T-helper 17 cell (primary cell): ENCODE measurements at places on chromosomes 3 and 15.

- DNase-seq = no peak
Observed at GRCh38 chr3:151305060-151305774, 11.4 kb downstream of the GPR87 start.

DNA sequence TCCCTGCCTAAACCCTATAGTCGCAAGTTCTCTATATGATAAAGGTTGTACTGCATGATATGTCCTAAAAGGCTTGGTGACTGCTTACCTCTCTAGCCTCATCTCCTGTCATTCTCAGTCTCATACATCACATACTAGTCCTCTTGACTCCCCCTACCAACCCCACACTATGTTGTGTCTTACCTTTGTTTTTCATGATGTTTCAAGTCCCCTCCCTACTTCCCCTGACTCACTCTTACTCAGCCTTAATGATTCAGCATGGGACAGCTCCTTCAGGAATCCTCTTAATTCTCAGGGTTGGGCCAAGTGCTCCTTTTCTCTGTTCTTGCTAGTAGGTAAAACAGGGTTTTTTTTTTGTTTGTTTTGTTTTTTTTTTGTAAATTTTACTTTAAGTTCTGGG lies 49.6 kb downstream of the SLMAP start:
- no peak for DNase-seq

DNA sequence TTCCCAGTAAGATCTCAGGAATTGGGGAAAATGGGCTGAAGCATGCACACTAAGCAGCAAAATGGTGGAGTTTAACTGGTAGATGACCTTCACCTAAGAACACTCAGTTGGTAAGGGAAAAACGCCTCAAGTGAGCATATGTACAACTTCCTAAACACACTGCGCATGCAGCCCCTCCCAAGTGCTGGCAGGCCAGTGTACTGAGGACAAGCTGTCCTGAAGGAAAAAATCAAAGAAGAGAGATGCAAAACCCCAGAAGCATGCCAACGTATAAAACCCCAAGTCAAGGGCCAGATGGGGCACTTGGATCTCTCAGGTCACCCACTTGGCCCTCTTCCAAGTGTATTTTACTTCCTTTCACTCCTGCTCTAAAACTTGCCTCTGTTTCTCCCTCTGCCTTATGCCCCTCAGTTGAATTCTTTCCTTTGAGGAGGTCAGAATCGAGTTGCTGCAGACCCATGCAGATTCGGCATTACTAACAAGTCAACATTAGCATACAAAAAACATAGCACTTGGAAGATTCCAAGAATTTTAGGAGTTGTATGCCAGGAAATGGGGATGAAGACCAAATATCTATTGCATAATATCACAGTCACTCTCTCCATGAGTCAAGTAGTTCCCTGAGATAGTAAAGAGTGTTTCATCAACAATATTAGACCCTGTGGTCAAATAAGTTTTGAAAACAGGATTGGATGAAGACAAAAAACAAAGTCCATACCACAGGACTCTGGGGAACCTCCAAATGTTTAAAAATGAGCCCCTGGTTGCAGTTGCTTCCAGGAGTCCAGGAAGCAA lies 10.8 kb upstream of the FYCO1 start:
- no peak for DNase-seq

DNA sequence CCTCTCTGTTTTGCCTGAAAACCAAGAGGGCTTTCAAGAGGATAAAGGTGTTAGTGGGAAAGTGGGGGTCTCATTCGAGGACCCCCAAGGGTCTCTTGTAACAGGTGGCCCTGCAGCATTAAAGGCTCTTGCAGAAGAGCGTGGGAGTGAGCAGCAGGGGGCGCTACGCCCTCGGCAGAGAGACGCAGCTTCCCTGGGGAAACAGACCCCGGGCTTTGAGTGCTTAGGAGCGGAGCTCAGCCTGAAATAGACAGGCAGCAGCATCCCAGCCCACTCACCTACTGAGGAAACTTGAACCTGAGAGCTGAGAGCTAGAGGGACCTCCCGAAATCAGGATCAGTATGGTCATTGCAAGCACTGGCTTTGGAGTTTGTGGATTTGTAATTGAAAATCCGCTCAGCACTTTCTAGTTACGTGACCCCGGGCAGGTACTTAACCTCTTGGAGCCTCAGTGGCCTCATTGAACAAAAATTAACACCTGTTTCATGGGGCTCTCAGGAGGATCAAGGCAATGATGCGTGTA lies 25.7 kb downstream of the RPLP1 start:
- DNase-seq = peak; percentile 34

- no peak for DNase-seq
Observed at GRCh38 chr15:85027033-85027380, 45.4 kb downstream of the PDE8A start.

GRCh38 chr15:43241100-43241499 lies 20.3 kb upstream of the EPB42 start:
- DNase-seq = no peak

DNA sequence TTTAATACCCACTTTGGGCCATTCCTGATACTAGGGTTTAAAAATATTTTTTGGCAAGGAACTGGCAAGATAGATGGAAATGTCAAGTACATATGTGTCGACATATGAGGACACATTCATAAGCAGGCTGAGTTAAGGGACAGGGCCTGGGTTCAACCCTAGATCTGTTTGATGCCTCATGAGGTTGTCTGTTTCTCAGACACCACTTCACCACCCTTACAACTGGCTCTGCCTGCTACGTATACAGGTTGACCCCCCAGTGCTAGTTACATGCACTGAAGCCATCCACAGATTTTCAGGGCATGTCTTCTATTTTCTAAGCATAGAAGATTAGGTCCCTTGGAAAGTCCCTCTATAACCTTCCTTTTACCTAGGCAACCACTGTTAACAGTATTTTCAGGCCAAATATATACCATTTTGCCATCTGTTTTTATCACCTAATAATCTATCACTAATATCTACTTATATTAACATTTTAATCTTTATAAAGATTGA lies 296.7 kb downstream of the PLCL2 start:
- no peak for DNase-seq

GRCh38 chr3:30124435-30125370 lies 481.7 kb upstream of the TGFBR2 start:
- DNase-seq = no peak

DNA sequence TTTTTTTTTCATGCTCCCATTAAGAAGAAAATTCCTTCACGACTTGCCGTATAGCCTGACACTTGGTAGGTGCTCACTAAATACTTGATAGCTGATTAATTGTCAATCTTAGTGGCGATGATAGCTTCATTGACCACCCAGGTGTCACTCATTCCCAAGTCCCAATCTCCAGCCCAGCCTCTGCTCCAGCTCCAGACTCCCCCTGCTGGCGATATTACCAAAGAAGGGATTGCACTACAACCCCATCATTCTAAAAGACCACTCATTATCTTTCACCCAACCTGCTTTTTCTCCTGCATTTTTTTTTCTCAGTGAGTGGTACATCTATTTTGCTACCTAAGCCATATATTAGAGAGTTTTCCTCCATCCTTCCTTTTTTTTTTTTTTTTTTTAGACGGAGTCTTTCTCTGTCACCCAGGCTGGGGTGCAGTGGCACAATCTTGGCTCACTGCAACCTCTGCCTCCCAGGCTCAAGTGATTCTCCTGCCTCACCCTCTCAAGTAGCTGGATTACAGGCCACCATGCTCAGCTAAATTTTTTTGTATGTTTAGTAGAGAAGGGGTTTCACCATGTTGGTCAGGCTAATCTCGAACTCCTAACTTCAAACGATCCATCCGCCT lies 19.5 kb upstream of the COMMD2 start:
- peak; percentile 10 for DNase-seq

DNA sequence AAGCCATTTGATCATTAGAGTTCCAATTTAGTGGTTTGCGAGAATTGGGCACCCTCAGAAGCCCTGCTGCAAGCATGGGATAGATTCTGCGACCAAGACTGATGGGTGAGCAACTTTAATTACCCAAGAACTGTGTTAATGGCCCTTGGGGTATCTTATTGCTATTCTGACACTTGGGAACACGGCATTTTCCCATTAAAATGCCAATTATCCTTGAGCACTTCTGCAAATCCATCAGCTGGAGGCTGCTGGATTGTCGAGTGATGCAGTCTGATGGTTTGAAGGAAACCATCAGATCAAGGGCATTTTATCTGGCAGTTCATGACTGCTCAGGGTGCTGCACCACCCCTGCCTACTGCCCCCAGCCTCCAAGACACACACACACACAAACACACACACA lies 183.6 kb upstream of the PROK2 start:
- DNase-seq = no peak

GRCh38 chr15:70512772-70513362 lies 250.5 kb downstream of the UACA start:
- DNase-seq = peak; percentile 22

DNA sequence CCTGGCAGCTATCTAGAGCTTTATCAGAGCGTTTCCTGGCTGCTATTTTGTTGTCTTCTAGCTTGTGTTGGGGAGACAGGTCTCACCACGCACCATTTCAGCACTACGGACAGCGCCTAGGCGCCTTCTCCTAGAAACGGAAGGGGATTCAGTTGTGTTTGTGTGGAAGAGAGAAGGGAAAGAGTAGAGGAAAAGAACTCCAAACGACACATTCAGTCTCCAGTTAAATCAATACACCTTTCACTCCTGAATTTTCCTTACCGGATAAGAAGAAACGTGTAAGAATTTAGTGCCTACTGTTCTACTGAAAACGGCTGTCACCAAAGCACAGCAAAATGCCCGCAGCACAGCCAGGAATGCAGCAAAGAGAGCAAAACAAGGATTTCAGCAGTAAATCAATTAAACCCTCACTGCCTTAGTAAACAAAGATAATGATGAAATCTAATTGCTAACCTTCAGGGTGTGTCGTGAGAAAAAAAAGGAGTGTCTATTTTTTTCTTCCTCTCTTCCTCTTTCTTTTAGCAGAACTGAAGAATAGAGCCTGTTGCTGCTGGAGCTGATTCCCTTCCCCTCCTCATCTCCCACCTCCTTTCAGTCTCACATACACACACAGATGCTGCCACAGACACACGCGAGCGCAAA lies 412 bp upstream of the CTXN2 start:
- no peak for DNase-seq

- DNase-seq = no peak
Observed at GRCh38 chr15:68199340-68199739, 5.8 kb downstream of the CALML4 start.

DNA sequence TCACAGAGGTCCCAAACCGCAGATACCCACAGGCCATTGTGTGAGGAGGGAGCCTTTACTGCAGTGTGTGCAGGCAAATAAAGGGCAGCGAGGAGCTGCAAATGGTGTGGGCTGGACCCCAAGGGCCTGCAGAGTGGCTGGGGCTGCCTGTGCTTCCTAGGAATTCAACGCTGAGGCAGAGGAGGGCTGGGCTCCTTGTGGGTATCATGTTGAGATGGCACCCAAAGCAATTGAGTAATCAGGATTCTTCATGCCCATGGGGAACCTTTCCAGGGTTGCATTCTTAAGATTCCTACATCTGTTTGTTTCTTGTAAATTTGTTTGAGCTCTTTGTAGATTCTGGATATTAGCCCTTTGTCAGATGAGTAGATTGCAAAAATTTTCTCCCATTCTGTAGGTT lies 85.4 kb upstream of the LIPC start:
- DNase-seq = no peak

GRCh38 chr3:140007911-140008869 lies 73.2 kb downstream of the CLSTN2 start:
- DNase-seq = no peak

DNA sequence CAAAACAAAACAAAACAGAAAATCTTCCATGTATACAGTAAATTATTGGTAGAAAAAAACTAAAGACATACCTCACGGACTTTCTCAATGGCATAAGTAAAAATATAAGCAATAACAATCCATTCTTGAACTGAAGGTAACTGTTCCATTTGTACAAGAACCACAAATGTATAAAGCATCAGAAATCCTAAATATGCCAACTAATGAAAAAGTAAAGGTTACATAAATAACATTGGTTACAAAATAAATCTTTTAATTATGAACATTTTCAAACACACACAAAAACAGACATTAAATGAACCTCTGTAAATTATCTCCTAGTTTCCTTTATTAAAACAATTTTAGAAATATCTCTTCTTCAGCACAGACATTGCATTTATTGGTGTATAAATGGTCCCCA lies 60.7 kb upstream of the USP50 start:
- DNase-seq = no peak

GRCh38 chr3:151318991-151319390 lies 2.4 kb upstream of the GPR87 start:
- no peak for DNase-seq

DNA sequence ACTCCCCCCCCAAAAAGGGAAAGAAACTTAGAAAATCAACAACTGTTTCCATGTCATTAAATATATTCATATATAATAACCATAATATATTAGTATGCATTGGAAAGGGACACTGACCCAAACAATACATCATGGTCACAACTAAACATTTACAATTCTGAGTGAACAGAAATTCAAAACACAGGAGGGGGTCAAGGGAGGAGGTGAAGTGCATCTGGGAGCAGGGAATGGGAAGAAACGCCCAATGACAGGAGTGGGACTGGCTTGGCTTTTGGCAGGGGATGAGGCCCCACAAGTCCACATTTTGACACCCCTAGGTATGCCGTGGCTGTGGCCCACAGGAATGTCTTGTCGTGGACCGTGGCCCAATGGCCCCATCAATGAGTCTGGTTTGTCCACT lies 41.1 kb downstream of the FGD5 start:
- no peak for DNase-seq

- DNase-seq = no peak
Observed at GRCh38 chr3:155790272-155790925, 15.7 kb downstream of the C3orf33 start.

DNA sequence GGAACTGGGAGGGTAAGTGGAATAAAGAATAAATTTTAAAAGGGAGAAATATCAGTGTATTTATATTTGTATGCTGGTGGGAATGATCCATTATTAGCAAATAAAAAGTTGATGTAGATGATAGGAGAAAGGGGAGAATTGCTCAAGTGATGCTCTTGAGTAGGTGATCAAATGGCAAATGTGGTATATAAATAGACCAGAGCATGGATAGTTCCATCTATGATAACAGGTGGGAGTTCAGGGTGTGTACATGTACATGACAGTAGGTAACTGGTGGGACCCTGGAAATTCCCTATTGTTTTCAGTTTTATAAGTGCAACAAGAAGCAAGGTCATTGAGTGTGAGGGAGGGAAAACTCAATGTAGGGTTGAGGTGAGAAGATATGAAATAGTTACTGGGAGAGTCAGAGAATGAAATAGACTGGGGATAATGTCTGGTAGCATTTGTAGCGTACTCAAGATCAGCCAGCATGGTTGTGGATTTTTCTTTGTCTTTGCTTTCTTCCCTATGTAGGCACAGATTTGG lies 31.3 kb upstream of the EBLN2 start:
- no peak for DNase-seq

GRCh38 chr3:31307131-31307785 lies 225.5 kb upstream of the STT3B start:
- no peak for DNase-seq
